ENCODE measurements at places on chromosomes 7 and 10.

- no peaks in the 10 kb centered on the region for H3K27me3 ChIP-seq
- no peaks in the 10 kb centered on the region for H3K36me3 ChIP-seq
- H3K4me1 ChIP-seq: peaks cover 34% of the 10 kb centered on the region
- no peak for DNase-seq
- H3K27ac ChIP-seq: no peak overlapping the region
Observed at GRCh38 chr10:29646960-29647461, 12.2 kb upstream of the SVIL start.

DNA sequence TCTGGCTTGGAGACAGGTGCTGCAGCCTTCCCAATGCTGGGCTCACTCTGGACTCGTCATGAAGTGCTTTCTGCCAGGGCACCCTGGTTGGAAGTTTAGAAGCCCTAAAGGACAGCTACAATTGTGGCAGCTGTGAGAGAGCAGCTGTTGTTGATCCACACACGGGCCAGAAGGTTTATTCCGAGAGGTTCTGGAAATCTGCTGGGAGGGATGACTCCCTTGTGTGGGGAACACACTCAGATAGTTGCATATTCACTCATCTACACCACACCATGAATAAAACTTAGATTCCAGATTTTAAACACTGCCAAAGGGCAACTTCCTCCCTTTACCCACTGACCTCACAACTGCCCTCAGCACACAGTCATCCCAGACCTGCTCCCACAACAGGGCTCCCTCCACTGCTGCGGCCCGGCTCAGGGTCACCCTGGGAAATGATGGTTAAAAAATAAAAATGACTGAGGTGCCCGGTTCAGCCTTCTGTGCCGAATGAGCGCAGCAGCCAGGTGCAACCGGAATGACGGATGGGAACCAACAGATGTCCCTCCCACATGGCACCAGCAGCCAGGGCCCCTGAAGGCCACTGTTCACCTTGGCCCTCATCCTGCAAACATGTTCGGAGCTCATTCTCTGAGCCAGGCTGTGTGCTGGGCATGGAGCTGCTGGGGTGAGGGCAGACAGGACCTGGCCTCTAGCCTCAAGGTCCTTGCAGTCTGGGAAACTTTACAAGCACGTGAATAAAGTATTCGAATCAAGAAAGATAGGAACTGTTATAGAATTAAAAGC lies 40.2 kb downstream of the ASB13 start:
- H3K36me3 ChIP-seq: no peaks in the 10 kb centered on the region
- no peaks in the 10 kb centered on the region for H3K27me3 ChIP-seq
- H3K4me3 ChIP-seq: no peak overlapping the region
- no peak overlapping the region for H3K27ac ChIP-seq
- H3K4me1 ChIP-seq: peaks cover 9% of the 10 kb centered on the region

- H3K27me3 ChIP-seq: no peaks in the 10 kb centered on the region
- DNase-seq: no peak
- H3K4me3 ChIP-seq: no peak overlapping the region
Observed at GRCh38 chr7:80132594-80132993, 2.0 kb upstream of the GNAI1 start.

DNA sequence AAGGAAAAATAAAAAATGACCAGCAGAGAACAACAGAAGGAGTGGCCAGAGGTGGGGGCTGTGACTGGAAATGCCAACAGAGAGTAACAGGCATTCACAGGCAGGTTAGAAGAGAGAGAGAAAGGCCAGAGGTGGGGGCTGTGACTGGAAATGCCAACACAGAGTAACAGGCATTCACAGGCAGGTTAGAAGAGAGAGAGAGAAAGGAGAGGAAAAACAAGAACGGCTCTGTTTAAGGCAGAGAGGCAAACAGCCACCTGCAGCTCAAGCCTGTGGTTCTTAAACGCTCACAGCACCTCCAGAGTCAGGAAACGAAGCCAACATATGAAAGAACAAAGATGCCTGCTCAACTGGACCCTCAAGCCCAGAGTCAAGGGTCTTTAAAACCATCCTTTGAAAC lies 39.5 kb upstream of the DGKI start:
- no peak overlapping the region for H3K27ac ChIP-seq
- H3K36me3 ChIP-seq: peaks cover 88% of the 10 kb centered on the region
- no peak overlapping the region for H3K4me3 ChIP-seq

DNA sequence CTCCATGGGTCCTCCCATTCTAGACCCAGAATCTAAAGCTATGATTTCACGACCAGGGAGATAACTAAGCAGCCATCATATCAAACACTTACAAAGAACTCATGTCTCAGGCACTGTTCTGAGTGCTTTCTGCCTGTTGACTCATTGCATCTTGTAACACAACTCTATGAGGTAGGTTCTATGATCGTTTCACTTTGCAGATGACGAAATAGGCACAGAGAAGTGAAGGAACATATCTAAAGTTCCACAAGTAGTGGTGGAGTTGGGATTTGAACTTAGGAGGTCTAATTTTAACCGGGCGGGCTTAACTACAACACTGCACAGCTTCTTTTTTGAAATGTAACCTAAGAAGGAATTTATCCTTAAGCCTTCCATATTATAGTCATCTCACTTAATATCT lies 2.9 kb downstream of the RBP4 start:
- H3K4me3 ChIP-seq: no peak overlapping the region
- no peak overlapping the region for H3K27ac ChIP-seq
- peaks cover 8% of the 10 kb centered on the region for H3K4me1 ChIP-seq
- no peaks in the 10 kb centered on the region for H3K36me3 ChIP-seq
- peaks cover 32% of the 10 kb centered on the region for H3K27me3 ChIP-seq
